Endothelial cell of umbilical vein (primary cell): ENCODE measurements at places on chromosomes 3 and 15.

- DNase-seq = no peak
These were observed 10.4 kb downstream of the KBTBD12 start for GRCh38 chr3:127925384-127925783.

DNA sequence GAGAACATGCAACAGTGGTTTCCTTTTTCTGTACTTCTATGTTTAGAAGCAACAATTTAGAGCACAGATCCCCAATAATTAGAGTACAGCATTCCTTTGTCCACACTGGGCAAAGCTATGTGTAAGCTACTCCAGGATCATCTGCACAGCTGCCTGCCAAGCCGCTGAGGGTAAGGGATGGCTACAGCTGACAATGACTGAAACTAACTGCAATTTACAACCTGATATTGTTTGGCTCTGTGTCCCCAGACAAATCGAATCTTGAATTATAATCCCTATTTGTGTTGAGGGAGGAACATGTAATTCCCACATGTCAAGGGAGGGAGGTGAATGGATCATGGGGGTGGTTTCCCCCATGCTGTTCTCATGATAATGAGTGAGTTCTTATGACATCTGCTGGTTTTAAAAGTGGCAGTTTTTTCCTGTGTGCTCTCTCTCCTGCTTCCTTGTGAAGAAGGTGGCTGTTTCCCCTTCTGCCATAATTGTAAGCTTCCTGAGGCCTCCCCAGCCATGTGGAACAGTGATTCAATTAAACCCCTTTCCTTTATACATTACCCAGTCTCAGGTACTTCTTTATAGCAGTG, 54.8 kb upstream of the TNFSF10 start:
- DNase-seq = no peak

GRCh38 chr15:85621094-85621493, 173.6 kb downstream of the KLHL25 start:
- DNase-seq = no peak

GRCh38 chr15:39585871-39586301, 5.0 kb downstream of the THBS1 start:
- DNase-seq = no peak

GRCh38 chr3:188489639-188490405, 335.9 kb downstream of the LPP start:
- no peak for DNase-seq

GRCh38 chr15:31345606-31346366, 19.2 kb downstream of the KLF13 start:
- no peak for DNase-seq

DNA sequence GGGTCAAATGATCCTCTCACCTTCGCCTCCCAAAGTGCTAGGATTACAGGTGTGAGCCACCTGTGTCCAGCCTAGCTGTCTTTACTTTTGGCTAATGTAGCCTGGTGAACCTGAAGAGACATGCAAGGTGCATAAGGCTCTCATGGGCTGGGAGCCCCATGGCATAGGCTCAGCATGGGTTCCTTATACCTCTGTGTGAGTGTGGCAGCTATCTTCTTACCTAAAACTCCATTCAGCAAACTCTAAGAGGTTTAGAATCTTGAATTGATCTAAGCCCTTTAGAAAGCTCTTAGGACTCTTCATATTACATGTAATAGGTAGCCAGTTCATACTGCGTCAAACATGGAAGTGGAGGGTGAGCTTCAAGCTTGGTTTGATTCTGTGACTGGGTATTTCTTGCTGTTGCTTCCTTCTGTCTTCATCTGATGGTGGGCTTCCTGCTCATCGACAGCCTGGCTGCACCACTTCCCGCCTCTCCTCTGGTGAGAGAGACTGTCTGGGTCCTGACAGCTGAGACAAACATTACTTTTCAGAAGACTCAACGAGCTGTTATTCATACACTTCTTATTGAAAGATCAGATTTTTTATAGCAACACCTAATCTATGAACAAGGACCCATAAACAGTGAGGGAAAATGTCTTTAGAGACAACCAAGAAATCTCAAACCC, 19.2 kb upstream of the TKT start:
- no peak for DNase-seq

DNA sequence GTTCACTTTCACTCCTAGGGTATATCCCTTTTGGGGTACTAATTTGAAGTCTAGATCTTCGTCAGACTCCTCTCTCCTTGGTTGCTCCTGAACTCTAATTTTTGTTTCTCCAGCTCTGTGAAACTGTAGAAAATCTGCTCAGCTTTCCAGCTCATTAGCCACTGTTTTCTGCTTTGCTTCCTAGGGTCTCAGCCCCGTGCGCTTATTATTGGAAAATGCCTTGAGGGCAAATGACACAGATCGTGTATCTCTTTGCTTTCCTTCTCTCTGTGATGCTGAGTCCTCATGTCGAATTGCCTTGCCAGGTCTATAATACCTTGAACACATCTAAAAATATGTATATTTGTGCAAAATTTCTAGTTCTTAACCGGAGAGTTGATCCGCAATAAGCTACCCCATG, 731.1 kb downstream of the EDEM1 start:
- no peak for DNase-seq

DNA sequence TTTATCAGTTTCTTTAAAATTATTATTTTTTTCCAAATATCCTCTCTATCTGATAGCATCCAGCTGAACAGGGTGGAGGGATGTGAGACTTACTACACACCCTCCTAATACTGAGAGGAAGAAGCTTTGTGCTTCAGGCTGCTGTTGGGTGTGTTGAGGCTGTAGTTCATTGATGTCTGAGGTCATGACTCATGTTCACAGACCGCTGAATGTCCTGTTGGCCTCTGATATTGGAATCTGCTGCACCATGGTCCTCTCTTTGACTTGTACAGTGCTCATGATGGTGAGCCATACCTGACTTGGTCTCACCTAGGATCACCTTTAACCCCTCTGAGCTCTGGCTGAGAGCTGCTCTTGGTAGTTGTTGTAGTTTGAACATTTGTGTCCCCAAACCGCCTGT, 302.9 kb downstream of the SATB1 start:
- no peak for DNase-seq

DNA sequence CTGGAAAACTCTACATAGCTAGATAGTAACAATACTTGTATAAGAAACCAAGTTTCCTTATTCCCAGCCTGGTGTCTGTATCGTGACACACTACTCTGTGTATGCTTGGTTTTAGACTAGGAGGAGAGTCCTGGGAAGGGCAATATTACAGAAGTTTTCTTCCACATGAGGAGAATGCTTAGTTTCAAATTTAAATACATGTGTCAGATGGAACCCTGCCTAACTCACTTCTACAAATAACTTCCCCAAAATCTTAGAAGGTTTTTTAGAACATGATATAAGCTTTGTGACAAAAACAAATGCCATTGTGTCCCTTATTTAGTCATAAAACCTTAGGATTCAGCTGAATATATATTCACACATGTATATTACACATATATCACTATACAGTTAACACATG, 7.2 kb upstream of the IL20RB start:
- DNase-seq = no peak

DNA sequence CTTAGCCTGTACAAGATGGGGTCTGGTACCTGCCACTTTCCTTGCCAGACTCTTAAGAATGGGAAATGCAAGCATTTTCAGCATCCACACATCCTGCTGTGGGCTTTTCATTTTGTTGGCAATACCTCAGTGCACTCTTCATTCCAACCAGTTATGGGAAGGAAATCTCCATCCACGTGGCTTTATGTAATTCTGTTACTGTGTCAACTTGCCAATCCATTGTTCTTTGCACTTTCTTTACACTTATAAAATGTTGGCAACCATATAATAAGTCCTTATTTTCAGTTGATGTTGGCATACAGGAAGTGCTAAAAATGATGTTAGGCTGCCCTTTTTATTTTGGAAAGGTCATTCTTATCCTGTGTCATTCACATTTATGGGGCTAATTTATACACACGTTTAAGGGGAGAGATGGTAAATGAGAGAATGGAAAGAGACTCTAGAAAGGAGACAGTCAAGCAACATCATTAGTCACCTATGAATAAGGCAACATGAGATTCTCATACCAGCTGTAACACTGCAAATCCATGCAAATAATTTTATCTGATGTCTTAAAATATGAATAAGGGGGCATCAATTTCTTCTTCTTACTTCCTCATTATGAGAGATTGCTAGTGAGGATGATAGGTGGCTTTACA, 238.7 kb downstream of the CHST2 start:
- peak; percentile 88 for DNase-seq

- DNase-seq = no peak
These were observed 19.7 kb downstream of the MGLL start for GRCh38 chr3:127802606-127803005.

DNA sequence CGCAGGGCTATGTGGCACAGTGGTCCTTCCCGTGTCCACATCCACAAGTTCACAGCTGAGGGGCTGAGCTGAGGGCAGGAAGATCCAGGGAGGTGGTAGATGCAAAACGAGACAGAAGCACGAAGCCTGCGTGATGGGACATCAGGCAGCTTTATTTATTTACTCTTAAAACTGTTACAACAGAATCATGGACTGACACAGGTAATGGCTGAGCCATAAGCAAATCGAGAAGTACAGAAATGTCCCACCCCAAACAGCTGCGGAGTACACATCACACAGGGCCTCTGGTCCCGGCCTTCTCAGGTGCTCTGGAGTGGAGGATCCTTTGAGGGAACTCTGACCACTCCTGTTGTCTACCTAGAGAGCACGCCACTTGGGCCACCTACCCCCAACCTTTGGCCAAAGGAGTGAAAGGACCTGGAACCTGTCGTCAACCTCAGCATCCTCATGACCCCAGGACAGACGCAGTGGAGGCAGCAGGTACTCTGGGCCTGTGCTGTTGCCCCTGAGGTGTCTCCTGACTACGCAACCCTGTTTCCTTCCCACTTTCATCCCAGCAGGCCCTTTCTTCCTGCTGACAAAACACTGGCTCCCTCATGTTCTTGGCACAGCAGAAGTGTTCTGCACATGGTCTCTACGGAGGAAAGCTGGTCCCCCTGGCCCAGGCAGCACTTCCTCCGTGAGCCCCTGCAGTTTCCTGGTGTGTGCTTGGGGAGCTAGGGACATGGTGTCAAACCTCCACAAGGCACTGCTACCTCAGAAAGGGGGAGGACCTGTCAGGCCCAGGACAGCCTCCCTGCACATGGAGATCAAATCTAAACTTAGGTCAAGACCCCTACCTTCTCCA, 47.8 kb downstream of the DHX30 start:
- no peak for DNase-seq

GRCh38 chr3:57794501-57794900, 38.4 kb downstream of the SLMAP start:
- DNase-seq = no peak

DNA sequence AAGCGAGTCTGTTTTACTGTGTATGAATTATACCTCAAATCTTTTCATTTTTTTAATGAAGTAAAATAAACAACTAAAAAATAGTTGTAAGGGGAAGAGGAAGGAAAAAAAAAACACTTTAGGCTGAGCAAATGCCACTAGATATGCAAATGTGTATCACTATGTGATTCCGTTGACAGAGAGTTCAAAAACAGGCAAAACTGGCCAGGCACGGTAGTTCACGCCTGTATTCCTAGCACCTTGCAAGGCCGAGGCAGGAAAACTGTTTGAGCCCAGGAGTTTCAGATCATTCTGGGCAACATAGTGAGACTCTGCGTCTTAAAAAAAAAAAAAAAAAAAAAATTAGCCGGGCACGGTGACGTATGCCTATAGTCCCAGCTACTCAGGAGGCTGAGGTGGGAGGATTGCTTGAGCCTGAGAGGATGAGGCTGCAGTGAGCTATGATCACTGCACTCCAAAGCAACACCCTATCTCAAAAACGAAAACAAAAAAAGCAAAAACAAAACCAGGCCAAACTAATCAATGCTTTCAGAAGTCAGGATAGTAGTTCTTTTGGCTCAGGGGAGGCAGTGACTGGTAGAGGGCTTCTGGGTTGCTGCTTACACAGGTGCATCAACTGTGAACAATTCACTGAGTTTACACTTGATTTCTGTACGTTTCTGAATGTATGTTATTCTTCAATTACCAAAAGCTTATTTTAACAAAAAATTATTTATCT, 7.4 kb downstream of the PRC1 start:
- DNase-seq = no peak

DNA sequence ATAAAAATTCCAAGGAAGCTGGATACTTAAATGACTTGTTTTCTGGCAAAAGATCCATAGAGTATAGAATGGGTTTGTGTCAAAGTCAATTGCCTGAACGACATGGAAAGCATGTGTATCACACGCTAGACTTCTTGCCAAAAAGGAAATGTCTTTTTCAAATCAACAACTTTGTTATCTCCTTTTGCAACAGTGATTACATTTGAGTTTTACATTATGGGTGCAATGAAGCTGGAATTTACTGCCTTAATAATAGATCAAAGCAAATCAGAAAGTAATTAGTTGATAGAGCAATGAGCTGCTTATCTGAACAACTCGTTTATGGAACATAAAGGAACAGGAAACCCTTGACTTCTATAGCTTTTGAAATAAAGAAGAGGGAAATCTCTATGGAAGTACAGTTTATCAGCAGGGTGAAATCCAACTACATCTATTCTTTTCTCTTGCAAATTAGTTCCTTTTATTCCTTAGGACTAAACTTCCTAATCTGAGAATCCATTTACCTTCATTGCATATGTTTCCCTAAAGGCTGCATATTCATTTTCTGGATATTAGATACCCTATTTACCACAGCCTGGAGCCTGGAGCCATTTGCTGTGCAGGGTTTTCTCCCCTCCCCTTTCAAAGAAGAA, 415.1 kb upstream of the NECTIN3 start:
- DNase-seq = peak; percentile 67

- peak; percentile 52 for DNase-seq
These were observed 4.5 kb upstream of the GATA2 start for GRCh38 chr3:128497305-128498126.

- no peak for DNase-seq
These were observed 459.2 kb upstream of the ARRDC4 start for GRCh38 chr15:97501291-97501690.

DNA sequence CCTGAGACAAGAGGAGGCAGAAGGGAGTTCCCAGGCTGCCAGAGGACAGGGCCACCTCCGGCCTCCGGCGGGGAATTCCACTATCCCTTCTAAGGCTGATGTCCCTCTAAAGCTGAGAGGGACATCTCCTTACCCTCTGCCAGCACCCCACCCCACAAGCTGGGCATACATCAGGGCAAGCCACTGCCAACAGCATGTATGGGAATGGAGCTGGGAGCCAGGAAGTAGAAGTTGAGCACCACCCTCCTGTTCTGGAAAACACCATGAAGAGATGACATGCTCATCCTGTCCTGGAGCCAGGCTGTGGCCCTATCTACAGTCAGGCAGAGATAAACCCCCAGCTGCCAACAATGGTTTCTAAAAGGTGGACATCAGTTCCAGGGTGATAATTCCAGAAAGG, 7.1 kb downstream of the PLCD1 start:
- DNase-seq = no peak

GRCh38 chr3:18666655-18667054, 241.5 kb upstream of the SATB1 start:
- DNase-seq = no peak

GRCh38 chr3:134366928-134367811, 7.1 kb downstream of the AMOTL2 start:
- DNase-seq = peak; percentile 14

GRCh38 chr15:69061414-69061842, 46.9 kb downstream of the NOX5 start:
- DNase-seq = no peak

DNA sequence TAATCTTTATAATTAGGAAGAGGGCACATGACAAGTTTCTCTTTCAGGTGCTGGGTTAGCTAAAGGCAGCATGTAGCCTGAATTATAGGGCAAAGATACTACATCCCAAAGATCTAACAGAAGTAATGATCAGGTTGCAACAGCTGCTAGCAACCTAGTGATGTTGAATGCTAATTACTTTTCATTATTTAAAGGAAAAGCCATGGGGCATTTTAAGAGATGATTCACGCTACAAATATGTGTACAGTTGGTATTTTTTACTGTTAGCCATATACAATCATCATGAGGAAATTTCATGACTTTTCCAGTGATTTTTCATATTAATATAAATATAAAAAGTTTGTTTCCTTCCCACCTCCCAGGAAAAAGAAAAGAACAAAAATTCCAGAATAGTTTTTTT, 43.0 kb downstream of the NEK10 start:
- DNase-seq = peak; percentile 20
